ENCODE measurements at places on chromosomes 6 and 20.

DNA sequence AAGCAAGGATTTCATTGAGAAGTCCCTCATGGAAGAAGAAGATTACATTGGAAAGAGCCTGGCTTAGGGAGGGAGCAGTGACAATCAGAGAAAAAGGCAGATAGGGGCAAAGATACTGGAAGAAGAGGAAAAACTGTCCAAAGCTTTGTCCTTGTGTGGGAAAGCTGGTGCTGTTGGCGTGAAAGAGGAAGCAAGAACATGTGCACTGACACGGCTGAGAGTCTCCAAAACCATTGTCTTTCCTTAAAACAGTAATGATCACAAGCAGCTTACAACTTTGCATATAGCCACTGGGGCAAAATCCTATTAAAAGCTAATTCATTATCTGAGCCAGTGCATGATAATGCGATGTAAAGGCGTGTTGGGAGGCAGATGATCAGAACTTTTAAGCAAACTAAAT is 85.1 kb upstream of the ESR1 start:
- DNase-seq = peak; percentile 25

DNA sequence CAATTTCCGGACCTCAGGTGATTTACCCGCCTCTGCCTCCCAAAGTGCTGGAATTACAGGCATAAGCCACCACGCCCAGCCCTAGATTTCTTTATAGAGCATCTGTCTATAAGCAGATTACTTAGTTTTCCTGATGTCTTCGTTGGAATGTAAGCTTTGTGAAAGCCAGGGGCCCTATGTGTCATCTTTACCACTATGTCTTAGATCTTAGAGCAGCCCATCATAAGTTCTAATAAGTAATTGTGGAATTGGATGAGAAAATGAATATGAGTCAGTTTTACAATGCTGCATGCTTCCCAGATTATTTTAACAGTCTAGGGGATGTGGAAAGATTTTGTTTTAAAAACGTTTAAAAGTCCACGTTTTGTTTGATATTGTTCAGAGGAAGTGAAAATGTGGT is 9.1 kb upstream of the ZBTB2 start:
- DNase-seq = no peak

DNA sequence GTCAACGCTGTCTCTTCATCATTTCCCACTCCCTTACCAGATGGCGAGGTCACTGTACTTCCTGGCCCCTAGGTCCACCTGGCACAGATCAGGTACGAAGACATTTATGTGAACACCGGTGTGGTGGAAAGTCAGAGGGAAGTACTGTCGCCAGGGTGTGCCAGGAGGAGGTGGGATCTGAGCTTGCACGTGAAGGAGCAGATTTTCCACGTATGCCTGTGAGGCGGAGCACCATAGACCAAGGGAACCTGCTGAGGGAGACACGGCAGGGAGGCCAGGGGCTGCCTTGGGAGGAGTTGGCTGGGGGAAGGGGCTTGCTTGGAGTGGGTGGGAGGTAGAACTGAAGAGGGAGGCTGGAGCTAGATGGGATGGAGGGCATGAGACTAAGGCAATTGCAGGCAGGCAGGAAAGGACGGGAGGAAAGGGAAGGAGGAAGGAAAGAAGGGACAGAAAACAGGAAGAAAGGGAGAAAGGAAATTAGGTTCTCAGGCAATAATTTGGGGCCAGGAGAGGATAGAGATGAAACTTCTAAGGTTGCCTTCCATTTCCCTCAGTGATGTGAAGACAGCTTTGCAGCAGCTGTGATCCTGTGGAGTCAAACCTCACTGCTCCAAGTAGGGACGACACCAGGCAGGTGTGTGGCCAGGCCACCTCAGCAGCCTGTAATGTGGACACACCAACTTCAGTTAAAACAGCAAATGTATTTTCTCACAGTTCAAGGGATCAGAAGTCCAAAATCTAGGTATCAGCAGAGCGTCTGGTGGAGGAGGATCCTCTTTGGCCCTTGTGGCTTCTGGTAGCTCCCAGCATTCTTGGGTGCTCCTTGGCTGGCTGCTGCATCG is 46.8 kb downstream of the CHMP4B start:
- no peak for DNase-seq

- no peak for DNase-seq
Observed at GRCh38 chr6:8027965-8028651, 36.1 kb downstream of the BLOC1S5 start.

DNA sequence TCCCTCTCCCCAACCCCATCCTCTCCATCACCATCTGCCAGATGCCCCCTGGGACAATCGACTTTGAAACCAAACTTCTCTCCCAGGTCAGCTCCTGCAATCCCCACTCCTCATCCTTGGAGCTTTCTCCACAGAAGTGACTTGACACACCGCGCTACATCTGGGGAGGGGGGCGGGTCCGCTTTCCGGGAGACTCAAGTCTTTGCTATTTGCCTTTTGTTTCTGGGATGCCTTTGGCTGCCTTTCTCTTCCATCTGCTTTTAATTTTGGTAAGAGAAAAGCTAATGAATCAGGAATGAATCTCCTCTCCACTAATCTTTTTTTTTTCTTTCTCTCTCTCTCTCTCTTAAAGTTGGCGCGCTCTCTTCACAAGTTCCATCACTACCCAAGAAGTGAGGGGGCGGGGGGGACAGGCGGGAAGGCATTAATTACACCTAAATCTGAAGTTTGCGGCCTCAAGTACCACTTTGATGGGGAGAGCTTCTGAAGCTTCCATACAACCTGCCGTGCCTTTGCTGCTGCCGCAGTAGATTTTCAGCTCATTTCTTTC is 664 bp upstream of the TPBG start:
- DNase-seq = no peak

All from D341Med (cell line).